Activated CD4-positive, alpha-beta T cell treated with anti-CD3 and anti-CD28 coated beads, Interleukin-2, amount 50 U/mL, for 24 hours (primary cell): ENCODE measurements at places on chromosomes 5 and 9.

- DNase-seq: no peak
Observed at GRCh38 chr5:106757672-106758071, 913.1 kb downstream of the EFNA5 start.

GRCh38 chr9:36029765-36030528 is 6.8 kb upstream of the RECK start:
- no peak for DNase-seq

DNA sequence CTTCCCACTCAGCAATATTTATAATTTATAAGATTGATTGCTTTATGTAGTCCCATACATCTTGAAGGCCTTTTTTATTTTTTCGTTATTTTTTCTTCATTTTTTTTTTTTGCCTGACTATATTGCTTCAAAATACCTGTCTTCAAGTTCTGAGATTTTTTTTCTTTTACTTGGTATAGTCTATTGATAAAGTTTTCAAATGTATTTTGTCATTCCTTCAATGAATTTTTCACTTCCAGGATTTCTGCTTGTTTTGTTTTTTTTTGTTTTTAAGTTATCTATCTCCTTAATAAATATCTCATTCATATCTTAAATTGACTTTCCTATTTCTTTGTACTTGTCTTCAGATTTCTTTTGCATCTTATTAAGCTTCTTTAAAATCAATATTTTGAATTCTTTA is 905.6 kb upstream of the CDH6 start:
- DNase-seq: no peak

GRCh38 chr9:118455788-118456187 is 751.6 kb downstream of the TLR4 start:
- DNase-seq: no peak

DNA sequence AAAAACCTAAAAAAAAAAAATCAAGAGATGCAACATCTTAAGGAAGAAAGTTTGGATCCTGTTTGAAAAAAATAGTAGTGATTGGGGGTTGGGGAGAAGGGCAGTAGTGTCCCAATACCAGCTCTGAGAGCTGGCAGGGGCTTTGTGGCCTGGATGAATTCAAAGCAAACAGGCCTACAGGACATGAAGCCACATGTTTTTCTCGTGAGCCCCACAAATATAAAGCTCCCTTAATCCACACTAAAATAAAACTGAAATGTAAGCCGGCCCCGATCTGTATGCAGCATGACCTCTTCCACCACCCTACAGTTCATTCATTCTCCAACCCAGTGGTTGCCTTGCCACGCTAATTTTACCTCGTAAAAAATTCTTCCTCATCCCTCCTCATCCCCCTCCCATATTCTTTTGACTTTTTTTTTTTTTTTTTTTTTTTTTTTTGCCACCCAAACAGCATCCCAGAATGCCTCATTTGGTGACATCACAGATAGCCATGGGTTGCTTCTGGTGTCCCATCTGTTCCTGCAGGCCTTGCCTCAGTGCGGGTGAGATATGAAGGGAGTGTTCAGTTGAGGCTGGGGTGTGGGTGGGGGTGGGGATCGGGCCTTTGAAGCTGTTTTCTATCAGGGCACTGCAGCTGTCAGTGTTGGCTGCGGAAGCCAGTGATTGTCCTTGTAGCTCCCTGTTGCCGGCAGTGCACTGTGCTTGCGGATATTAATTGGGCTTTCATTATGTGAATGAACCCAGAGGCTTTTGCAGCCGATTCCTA is 81.6 kb upstream of the NFIB start:
- DNase-seq: no peak

DNA sequence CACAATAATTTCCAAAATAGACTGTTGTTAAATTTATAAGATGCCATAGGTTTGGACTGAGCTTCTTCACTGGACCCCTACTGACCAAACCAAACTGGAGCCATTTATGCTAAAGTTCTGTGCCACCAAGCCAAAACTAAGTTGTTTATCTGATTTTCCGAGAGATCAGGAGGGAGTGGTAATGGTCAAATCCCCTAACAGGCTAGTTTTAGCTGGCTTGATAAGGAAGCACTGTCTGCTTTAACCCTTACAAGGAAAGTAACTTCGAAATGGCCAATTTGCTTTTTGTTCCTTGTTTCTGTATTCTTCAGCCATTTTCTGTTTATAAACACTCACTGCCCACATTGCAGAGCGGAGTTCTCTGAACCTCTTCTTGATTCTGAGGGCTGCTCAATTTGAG is 246.8 kb upstream of the TUT7 start:
- no peak for DNase-seq

- no peak for DNase-seq
Observed at GRCh38 chr9:125399666-125400065, 138.0 kb downstream of the GAPVD1 start.

DNA sequence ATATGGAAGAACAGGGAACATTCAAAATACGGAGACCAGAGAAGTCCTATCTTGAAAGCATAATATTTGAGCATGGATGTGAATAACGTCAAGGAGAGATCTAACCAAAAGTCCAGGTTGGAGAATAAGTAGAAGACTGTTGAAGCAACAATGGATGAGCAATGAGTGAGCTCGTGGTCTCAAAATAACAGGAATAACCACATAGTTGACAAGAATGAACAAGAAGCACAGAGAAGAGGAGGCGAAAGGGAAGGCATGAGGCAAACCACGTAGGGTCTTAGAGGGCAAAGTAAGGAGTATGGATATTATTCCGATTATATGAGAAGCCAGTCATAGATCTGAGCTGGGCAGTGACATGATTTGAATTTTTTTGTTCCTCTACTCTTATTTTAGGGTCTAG is 710.2 kb downstream of the BRINP1 start:
- no peak for DNase-seq

DNA sequence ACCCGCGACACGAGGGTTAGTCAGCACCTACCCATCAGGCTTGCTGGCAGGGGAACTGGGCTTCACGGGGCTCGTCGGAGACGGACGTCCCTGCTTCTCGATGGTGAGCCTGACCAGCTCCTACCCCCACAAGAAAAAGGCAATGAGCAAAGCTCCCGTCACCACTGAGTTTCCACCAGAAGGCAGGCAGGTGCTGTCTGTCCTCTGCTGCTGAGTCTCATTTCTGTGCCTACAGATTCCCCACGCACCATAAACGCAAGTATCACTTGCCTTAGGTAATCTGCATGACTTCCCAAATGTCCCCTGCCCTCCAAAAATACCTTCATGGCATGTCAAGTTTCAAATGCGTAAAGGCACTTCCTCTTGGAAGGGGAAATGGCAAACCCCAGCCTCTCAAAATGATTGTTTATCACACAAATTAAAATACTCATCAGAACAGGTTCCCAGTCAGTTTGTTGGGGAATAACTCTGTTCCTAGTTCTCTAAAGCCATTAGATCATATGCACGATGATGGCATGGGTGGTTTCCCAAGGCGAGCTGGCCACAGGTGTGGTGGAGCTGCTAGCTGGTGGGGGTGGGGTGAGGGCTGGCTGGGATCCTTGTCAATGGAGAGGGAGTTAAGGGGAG is 85.0 kb downstream of the PRRT1B start:
- no peak for DNase-seq

DNA sequence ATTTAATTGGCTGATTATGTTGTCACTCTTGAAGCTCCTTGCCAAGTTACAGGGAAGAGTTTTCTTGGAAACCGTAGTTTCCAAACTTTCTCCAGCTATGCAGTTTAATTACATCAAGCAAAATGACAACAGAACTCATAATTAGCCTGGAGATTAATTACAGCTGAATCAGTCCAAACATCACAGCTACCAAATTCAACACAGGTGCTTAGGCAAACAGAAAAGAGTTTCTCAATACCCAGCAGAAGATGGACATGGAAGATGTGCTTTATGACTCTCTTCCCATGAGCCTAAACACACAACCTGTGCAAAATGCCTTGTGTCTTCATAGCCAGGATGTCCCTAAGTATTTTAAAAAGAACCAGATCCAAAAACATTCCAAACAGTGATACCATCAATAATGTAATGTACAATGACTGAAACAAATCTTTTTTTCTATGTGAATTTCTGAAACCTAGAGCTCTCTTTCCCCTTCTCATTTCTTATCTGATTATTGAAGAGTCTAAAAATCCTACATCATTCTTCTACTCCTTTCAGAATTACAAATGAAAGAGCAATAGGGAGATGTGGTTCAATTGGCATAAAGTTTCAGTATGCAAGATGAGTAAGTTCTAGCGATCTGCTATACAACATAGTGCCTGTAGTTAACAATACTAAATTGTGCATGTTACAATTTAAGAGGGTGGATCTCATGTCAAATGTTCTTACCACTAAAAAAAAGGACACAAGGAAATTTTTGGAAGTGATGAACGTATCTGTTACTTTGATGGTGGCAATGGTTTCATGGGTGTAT is 124.3 kb downstream of the RASEF start:
- no peak for DNase-seq
